M059J (cell line): ENCODE measurements at places on chromosomes 12 and 14.
A peak's percentile ranks its signal among the peaks of the same experiment; 100 is the strongest.

GRCh38 chr12:64797156-64797555, 27.3 kb upstream of the TBC1D30 start:
- no peak for DNase-seq

DNA sequence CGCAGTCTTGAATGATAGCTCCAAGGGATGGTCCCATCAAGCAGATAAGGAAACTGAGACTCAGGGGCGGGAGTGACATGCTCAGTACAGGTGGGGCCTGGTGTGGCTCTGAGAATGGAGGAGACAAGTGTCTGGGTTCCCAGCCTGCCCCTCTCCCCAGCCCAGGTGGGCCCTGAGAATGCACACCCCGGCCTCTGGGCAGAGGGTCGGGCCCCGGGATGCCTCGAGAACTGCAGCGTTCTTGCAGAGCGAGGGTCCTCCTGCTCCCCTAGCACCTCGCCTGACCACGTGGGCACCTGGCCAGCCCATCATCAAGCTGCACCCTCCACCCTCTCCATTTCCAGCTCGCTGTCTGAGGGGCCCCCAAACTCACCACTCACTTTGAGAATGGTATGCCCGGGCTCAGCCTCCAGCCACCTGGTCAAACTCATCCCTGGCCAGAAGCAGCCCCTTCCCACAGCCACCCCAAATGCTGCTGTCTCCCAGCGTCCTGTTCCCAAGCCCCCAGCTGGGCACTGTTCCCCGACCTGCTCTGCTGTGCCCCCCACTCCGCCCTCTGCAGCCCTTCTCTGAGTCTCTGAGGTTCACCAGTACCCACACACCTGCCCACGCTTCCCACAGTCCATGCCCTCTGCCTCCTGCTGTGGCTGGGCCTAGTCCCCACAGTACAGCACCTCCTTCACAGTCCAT, 44.3 kb downstream of the CYP46A1 start:
- DNase-seq, result no peak

DNA sequence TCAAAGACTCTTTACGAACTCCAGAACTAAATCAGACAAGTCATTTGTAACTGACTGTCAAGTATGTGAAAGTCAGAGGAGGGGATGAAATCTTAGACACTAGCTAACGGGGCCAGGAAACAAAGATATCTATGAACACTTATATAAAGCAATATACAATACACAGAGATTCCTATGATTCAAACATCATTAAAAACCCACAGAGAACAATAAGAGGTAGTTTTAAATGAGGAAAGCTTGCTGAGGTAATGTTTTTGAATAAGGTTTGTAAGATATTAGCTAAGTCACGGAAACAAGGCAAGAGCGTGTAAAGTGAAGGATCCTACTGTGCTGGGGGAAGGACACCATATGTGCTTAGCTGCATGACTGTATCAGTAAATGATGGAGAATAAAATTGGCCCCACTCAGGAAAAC, 36.7 kb downstream of the SAV1 start:
- no peak for DNase-seq

- DNase-seq, result no peak
Measured at GRCh38 chr12:132773077-132773955, 11.7 kb upstream of the ANKLE2 start.

- no peak for DNase-seq
Measured at GRCh38 chr12:70006619-70006973, 181.6 kb downstream of the MYRFL start.

GRCh38 chr14:58923751-58924405, 264.6 kb upstream of the DAAM1 start:
- DNase-seq, result no peak

DNA sequence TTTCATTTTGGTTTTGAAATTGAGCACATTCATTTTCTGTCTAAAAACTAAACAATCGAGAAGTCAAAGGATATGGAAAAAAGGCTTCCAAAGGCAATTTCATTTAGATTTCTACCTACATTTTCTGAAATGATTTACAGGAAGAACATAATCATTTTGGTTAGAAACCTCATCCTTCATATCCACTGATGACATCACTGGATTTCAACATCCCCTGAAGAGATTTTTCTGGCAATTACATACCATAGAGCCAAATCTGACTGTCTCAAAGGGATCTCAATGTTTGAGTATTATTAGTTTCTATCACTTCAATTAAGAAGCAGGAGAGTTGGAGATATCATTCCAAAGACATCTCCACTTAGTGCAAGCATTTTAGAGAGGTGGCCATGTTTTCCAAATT, 137.8 kb downstream of the TTC7B start:
- no peak for DNase-seq

DNA sequence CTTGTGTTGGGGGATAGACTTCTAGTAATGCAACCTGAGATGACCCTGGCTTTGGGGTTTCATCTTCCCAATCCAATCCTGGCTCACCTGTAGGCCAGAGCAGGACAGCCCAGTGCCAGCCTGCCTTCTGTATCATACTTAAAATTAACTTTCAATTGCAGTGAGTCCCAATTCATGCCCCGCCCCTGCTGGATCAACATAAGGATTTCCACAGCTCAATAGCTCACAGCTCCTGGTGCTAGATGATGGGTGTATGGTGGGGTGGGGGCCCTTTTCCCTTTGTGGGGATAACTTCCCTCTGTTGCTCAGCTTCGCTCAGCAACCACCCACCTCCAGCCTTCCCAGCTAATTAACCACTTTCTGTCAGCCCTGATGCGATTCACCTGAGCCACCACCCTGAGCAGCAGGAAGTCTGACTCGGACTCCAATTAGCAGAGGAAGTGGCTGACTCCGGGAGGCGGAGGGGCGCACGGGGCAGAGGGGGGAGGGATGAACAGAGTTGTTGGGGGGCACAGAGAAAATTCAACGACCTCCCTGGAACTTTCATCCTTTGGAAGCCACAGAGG, 24.3 kb upstream of the CHGA start:
- DNase-seq, result no peak

DNA sequence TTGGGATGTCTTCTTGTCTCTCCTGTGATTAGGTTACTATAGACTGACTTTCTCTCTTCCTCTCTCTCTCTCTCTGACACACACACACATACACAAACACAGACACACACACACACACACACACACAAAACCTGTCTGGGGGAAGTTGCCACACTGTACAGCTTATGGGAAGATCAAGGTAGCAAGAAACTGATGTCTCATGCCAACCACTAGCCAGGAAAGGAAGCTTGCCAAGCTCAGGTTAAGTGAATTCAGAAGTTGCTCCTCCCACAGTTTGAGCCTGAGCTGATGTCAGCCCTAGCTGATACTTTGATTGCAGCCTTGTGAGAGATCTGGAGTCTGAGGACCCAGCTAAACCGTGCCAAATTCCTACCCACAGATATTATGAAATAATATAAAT, 67.1 kb downstream of the PPFIA2 start:
- no peak for DNase-seq

DNA sequence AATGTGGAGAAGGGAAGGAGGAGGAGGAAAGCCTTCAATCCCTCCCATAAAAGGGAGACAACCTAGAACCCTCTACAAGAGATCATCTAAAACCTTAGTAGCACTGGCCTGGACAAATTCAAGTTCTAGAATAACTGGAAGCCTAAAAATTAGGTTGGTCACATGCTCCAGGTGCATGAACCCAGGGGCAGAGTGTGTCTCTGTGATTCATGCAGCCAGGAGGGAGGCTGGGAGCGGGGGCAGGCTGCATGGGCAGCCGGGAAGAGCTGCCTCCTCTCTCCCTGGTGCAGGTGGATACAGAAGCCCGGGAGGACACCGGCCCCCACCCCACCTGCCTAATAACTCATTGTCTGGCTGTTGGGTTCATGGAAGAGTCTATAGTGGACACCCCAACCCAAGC, 38.6 kb downstream of the CCDC85C start:
- no peak for DNase-seq

GRCh38 chr12:112096667-112097066, 11.9 kb downstream of the NAA25 start:
- peak; percentile 90 for DNase-seq

DNA sequence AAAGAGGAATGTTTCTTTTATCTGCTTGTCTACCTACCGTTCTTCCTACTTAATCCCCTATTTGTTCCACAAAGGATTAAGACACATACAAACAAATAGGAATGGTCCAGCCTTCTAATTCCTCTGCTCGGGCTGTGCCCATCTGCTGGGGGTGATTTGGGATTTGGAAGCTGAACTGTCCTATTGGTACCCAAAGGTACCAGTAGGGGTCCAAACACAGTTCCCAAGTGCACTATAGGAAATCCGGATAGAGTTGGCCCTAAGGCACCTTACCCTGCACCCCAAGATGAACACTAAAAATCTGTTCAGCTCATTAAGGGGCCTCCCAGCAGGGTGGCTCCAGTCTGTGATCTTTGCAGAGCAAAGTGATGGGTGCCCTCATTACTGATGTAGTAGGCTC, 566.9 kb downstream of the NRXN3 start:
- no peak for DNase-seq

DNA sequence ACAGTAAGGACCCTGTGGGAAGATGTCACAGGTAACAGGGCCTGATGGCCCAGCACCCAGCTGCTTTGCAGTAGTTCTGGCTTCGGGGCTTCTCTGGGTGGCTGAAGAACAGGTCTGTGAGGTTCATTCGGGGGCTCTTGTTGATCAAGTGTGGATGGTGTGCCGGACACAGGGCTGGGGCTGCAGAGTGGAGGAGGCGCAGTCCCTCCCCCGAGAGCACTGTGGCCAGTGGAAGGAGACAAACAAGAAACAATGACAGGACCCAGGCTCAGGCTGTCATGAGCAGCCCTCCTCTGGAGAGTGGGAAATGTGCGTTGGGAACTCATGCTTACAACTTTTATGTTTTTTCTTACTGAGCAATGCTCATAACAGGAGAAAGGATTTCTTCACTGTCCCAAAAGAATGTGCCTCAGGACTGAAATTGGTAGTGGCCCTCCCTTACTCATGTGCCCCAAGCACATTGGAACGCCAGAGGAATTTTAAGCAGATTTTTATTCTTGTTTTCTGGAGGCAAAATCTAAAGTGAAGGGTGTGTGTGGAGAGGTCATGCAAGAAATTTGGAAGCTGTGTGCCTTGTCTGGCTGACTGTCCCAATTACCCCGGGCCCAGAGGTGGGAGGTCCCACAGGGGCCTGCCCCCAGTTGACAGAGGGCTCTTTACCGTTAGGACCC, 233.8 kb downstream of the CACNA1C start:
- DNase-seq, result peak; percentile 81

DNA sequence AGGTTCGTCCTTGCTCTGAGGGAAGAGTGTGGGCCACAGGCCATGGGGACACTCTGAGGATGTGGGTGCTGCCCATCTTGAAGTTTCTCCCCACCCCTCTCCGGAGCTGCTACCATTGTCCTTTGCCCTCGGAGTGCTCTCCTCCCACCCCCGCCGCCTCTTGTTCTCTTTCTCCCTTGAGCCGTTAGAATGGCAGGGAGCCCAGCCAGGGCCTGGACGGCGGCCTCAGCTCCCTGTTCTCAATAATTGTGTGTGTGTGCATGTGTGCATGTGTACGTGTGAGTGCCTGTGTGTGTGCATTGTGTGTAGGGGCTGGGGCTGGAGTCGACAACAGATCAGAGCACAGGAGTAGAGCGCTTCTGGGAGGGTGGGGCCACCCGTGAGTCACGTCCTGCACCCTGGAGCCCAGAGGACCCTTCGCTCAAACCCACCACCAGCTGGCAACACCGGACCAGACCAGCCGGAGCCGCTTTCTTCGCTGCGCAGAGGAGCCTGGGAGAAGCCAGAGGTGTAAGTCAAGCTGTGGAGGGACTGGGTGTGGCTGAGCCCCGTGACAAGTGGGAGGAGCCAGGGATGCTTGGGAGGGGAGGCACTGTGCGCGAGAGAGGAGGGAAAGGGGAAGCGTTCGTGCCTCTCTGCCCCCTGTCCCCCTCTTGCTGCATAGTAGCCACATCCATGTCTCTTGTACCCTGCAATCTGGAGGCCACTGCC, 25.9 kb upstream of the KCNA5 start:
- DNase-seq, result no peak

GRCh38 chr12:6946033-6946919, 2.5 kb downstream of the C12orf57 start:
- no peak for DNase-seq

- no peak for DNase-seq
Measured at GRCh38 chr14:28879573-28879996, 113.0 kb downstream of the FOXG1 start.

- DNase-seq, result peak; percentile 12
Measured at GRCh38 chr14:90381999-90382451, 14.8 kb upstream of the CALM1 start.

DNA sequence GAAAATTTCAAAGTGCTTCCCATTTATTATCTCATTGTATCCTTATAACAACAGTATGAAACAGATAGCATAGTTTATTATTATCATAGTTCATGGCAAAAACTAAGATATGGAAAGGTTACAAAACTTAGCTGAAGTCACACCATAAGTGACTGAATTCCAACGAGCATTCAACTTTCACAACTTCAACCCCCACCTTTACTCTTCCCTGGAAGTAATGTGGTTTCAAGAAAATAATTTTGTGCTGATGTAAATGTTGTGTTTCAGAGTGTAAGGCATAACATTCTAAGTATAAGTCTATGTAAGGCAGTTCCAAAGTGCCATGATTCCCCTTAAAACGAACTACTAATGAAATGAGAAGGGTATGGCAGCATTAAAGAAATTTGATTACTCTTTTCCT, 454.5 kb downstream of the BCAT1 start:
- peak; percentile 56 for DNase-seq

DNA sequence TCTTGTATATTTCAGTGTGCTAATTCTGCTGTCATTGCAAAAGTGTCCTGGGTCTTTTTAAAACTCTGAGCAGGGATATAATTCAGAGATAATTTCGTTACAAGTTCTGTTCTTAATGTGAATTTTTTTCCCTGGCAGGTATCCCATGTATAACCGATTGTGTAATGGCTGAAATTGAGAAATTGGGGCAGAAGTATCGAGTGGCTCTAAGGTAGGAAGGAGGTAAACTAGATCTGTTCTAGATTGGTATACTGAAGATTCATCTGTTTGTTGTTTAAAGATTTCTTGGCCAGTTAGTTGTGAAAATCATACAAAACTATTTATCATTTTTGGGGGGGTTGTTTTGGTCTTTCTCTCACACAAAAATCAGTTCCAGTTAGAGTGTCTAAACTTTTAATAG, 10.2 kb downstream of the FCF1 start:
- DNase-seq, result no peak

DNA sequence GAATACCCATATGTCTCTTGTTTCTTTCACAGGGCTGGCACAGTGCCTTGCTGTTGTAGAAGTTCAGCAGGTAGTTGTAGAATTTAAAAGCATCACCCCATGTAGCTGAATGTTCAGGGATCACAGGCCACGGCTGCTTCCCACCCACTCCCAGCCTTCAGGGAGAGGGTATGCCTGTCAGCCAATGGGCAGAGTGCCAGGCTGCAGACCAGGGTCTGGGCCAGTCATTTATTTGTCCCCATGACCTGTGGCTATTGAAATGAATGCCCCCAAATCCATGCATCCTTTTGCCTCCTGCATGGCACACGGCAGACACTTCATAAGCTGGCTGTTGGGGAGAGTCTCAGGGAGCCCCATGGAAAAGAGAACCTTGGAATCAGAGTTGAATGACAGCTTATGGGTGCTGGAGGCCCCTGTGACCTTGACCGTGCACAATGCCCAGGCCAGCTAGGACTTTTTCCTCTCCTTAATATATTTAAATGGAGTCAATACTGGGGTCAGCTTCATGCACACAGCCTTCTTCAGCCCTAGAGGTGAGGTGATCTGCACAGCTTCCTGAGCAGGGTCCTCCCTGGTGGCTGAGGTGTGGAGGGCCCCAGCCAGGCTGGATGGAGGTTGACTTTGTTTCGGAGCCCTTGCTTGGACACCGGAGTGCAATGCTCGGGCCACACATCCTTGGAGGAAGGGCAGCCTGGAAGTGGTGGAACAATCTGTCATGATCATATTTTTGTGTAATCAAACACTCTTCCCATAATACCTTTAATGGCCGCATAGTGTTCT, 45.3 kb downstream of the PRMT8 start:
- DNase-seq, result no peak
